Left ventricle myocardium inferior (tissue), 1 donor: ENCODE measurements at places on chromosomes 6 and 20. TPM values are rescaled to one million over a fixed set of nuclear protein-coding genes. Genes with fewer than 3 reads are reported as not detected.

WFDC10B gene
- total RNA-seq: not detected

DNA sequence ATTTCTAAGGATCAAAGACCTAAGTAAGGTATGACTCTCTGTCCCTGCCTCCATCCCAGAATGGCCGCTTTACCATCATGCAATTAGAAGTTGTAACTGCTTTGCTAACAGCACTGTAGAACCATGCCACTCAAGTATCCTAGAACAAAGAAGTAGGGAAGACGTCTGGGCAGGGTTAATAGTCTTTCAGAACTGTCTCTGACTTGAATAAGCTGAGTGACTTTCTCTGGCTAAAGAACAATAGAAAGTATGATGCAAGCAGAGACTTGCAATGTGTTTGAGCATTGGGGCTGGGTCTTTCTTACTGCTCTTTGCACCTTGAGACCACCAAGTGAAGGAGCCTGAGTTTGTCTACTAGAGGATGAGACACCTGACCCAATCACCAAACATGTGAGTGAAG is 279.6 kb upstream of the JAG1 start:
- no peak for DNase-seq

DNA sequence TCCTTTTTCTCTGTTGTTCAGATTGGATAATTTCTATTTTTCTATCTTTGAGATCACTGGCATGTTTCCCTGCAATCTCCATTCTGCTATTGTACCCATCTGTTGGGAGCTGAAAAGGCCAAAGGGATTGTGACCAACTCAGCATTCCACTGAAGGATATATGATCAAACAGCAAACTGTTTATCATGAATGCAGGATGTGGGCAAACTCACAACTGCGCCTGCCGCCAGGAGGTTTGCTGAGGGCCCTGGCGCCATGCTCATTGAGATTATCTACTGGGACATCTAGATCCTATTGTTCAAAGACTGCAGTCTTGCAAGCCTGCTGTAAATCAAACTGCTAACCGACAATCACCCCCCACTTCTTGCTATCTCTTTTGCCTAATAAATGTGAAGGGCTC is 3.8 kb upstream of the FKBP1A start:
- DNase-seq: no peak

DNA sequence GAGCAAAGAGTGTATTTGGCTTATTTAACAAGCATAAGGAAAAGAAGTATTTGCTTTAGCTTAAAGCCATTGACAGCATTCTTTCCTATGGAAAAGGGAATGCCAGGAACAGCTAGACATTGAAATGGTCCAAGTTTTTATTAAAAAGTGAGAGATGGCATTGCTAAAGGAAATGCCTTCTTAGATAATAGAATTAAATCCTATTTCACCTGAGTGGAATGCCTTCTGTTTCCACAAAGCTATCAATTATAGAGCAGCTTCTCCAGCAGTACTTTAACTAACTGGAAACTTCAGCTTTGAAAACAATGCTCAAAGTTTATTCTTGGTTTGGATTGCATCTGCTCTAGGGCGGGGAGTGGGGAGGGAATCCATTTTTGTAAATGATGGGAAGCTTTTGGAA is 85.1 kb upstream of the CNKSR3 start:
- no peak for DNase-seq

GRCh38 chr6:38579010-38579628 is 60.6 kb downstream of the BTBD9 start:
- DNase-seq: no peak

- no peak for DNase-seq
Measured at GRCh38 chr6:169933251-169933821, 181.9 kb downstream of the ERMARD start.

DNA sequence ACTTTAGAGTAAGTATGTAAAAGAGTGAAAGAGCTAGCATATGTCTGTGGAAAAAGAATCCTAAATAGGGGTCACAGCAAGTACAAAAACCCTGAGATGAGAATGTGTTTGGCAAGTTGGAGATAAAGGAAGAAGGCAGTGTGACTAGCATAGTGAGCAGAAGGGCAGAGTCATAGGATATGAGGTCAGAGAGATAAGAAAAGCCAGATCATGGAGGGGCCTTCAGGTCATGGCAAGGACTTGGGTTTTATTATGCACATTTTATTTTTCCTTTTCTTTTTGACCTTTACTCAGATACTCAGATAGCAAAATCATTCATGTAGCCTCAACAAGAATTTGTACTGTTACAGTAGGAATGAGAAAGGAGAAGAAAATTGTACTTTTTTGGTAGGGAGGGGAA is 138.0 kb downstream of the GJA1 start:
- DNase-seq: no peak

VNN1 gene
- total RNA-seq: 1.1 TPM

DNA sequence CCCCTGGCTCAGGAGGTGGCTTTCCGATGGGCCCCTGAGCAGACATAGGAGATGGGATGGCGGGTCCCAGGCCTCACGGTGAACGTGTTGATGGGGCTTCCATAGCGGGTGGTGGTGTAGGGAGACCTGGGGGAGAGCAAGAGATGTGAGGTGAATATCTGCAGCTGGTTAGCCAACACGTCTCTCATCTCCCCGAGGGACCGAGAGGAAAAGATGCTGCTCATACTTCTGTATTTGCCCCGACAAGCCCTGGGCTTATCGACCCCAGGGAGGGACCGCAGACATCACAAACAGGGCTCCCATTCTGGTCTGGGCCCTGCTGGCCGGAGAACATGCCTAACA is 38.7 kb downstream of the C6orf132 start:
- DNase-seq: no peak

IP6K3 gene
- 42.0 TPM for total RNA-seq
